ENCODE measurements at places on chromosomes 16 and 17.

DNA sequence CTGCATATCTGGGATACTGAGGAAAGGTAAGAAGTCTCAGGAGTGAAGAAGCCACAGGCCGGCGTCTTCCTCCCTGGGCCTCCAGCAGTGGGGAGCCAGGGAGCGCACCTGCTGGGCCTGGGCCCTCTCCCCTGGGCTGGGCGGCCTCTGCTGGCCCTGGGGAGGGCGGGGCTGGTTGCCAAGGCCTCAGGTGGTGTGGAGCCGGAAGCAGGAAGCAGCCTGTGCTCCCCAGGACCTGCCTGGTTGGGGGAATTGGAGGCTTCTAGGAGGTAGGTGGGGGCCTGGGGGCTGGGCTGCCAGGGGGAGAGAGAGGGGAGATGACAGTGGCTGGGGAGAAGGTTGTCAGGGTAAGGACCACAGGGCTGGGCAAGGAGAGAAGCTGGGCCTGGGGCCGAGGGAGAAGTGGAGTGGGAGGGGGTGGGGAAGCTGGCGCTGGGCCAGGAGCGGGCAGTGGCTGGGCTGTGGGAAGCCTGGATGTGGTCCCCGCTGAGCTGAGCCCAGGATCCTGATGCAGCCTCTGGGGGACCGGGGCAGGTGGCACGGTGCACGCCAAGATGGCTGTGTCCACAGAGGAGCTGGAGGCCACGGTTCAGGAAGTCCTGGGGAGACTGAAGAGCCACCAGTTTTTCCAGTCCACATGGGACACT, at the start of gene SMIM22:
SMIM22 (plus strand) TSS at position 189 of the 647 bp plus-strand sequence; CDS start at position 555, 366 bp downstream.
- DNase-seq, result no peak

- no peak for DNase-seq
These were observed 1.2 kb upstream of the HS3ST6 start for GRCh38 chr16:1919327-1919998.

GRCh38 chr16:11966173-11966572, 1.2 kb downstream of the TNFRSF17 start:
- DNase-seq, result no peak

GRCh38 chr17:38451840-38452529, 23.7 kb downstream of the ARHGAP23 start:
- no peak for DNase-seq

DNA sequence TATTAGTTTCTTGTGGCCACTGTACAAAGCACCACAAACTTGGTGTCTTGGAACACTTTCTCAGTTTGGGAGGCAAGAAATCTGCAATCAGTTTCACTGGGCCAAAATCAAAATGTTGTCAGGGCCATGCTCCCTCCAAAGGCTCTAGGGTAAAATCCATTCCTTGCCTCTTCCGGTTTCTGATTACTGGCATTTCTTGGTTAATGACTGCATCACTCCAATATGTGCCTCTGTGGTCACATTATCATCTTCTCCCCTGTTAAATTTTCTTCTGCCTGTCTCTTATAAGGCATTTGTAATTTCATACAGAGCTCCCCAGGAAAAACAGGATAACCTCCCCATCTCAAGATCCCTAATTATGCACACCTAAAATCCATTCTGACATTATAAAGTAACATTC, 34.8 kb downstream of the ZNF287 start:
- DNase-seq, result no peak

- no peak for DNase-seq
These were observed 85.3 kb downstream of the HAPSTR1 start for GRCh38 chr16:9176547-9177418.

DNA sequence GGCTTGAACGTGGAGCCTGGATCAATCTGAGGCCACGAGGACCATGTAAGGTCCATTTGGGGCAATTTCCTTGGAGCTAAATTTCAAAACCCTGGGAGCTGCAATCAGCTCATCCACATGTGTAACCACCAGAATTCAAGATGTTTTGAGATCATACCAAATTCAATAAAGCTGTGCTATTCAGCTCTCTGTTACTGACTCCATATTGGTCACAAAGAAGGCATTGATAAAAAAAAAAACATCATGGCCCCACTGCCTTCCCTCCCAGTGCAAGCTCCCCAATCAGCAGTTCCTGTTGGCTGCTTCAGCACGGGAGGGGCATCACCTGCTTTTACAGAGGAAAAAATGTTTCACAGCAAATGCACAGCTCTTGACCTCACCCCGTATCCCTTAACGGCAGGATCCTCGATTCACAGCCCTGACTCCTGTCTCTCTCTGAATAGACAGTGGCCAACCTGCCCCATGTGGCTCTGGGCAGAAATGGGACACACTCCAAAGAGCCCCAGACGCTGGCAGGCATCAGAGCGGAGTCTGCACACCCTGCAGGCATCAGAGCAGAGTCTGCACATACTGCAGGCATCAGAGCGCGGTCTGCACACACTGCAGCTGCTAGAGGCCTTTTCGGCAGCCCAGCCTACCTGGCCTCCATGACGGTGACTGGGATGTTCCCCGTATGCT, 37.1 kb downstream of the FANCA start:
- DNase-seq, result no peak

- DNase-seq, result peak; percentile 6
These were observed 67.9 kb downstream of the PRMT7 start for GRCh38 chr16:68378436-68379415.

DNA sequence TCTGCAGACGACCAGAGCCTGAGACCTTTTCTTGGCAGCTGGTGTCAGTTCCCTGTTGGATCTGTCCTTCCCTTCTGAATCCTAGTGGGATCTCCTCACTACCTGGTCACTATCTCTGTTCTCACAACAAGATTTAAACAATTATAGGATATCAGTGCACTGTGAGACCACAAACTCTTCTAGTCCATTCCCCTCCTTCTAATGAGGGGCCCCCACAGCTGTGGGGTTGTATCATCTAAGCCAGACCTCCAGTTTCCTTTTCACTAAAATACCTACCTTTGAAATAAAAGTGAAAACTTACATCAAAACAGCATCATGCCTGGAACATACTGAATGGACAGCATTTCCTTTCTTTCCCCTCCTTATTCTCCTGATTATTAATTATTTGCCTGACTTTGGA, 233.2 kb downstream of the PRKCA start:
- DNase-seq, result no peak
